ENCODE measurements at places on chromosomes 7 and 10.

GRCh38 chr7:51366172-51366728 is 49.6 kb upstream of the COBL start:
- no peak for DNase-seq

- no peak for DNase-seq
Observed at GRCh38 chr7:147859486-147859885, 731.1 kb upstream of the C7orf33 start.

DNA sequence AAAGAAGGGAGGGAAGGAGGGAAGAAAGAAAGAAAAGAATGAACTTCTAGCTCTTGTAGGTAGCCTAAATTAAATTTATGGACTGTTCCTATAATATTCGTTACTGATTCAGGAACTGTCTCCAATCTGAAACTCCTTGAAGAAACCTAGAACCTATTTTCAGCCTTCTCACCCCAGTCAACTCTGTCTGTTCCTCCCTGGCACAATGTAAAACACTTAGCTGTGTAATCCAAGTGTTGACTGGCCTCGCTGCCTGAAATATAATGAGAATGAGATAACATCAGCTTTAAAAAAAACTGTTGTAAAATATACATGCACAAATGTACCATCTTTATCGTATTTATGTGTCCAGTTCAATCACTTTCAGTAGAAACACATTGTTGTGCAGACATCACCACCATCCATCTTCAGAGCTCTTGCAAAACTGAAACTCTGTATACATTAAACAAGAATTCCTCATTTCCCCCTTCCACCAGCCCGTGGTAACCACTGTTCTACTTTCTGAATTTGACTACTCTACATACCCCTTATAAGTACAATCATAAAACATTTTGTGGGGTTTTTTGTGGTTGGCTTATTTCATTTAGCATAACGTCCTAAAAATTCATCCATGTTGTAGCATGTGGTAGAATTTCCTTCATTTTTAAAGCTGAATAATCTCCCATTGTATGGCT is 6.3 kb upstream of the C7orf33 start:
- DNase-seq: no peak

GRCh38 chr10:128001849-128002248 is 94.9 kb downstream of the PTPRE start:
- DNase-seq: no peak

DNA sequence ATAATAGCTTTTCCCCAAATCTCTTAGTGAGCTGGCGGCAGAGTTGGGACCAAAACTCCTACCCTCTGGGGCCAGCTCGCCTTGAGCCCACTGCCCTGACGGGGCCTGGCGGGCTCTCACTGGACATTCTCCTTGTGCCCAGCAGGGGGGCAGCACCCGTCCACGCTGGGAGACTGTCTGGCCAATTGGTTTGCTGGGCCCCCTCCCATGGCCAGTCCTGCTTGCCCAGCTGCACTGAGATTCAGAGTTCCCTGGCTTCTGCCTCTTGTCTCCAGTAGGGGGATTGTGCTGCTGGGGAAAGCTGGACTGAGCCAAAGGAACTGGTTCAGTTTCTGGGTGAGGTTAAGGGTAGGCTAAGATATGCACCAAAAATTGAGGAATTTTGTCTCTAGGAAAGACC is 59.8 kb downstream of the RAMP3 start:
- DNase-seq: peak; percentile 35

- peak; percentile 19 for DNase-seq
Observed at GRCh38 chr7:24978843-24979469, 1.0 kb downstream of the OSBPL3 start.

DNA sequence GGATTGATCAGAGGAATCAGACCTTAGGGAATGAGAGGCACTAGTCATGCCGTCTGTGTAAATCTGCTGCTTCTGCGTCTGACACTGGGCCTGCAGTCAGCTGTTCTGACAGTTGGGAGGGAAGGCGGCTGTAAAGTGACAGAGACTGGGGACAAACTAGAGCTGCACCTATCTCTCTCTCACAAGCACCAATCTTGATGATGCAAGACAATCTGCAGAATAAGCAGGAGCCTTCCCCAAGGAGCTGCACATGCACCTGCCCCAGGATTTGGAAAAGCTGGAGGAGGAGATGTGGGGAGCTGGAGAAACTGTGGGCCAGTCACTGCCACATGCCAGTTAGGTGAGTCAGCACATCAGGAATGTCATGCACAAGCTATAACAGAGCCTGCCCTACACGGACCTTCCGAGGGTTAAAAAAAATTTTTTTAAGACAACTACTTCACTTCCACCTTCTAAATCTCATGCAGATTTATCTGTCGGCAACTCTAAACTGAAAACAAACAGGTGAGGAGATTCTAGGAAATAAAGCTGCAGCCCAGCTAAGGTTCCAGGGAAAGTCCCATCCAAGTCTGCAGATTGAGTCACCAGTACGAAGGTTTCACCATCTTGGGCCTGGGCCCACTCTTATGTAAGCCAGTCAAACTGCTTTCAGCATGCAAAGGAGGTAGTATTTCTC is 39.2 kb downstream of the ENO4 start:
- DNase-seq: no peak

DNA sequence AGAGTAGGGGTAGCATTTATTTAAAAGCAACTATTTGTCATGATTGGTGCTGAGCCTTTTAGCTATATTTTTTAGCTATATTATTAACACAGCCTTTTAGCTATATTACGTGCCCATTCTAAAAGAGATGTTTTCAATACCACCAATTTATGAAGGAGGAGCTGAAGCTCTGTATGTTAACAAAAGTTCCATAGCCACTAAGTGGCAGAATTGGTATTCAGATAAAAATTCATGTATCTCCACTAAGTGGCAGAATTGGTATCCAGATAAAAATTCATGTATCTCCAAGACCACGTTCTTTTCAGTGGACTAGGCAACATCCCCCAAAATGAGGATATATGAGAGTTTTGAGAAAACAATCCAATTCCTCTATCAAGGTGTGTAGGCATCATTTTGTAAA is 268.6 kb downstream of the HGF start:
- no peak for DNase-seq

DNA sequence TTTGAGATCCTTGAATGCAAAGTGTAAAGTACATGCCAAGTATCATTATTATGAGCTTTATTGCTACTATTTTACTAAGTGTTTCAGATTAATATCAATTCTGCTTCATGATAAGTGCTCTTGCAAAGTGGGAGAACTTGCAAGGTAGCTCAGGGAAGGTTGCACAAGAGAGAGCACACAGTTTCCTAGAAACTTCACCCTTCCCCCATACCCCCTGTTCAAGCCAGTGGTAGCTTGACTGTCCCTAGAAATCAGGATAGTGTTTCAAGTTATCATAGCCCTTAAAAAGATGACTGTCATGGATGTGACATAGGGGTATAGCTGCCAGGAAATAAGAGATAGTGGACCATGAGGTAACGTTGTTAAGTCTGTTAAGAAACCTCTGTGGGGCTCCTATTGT is 251.5 kb downstream of the TRIL start:
- no peak for DNase-seq

DNA sequence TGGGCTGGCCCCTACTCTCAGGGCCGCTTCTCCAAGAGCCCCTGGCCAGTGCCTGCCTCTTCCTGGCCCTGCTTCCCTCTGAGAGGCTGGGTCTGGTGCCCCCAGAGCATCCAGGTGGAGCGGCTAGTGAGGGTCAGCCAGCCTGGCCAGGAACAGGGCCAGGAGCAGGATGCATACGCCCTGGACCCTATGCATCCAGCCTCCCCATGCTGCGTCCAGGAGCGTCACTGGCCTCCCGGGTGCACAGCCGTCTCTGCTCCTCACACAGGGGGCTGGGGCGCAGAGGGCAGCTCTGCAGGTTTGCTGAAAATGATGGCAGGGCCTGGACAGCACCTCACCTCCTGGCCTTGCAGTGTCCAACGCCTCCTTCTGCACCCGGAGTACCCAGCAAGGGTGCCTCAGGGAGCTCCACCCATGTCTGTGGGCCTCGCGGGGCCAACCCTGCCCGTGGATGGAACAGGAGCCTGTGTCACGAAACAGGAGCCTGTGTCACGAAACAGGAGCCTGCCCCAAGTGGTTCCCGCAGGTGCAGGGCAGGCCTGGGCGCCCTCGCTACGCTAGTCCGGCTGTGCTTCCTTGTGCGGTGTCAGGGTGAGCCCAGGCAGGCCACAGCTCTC is 246.2 kb upstream of the PPP2R2D start:
- no peak for DNase-seq

DNA sequence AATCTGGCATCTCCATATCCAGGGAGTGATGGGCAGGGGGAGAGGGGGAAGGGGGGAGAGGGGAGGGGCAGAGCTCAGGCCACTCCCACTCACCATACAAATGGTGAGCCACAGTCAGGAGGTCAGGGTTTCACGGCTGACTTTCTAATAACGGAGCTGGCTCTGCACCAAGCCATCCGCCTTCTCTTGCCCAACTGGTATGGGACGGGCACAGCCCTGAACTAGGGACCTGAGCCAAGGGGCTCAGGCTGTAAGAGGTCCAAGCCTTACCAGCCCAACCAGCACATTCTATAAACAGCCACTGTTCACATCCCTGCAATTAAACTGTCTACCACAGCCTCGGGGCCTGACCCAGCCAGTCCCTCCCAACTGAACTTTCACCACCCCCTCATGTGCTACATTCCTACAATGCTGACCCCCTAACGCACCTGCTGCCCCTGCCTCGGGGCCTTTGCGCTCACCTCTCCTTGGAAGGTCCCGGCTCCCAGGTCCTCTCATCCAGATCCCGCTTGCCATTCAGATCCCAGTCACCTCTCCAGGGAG is 32.5 kb downstream of the RGS10 start:
- no peak for DNase-seq

GRCh38 chr7:40810274-40810673 is 675.5 kb downstream of the SUGCT start:
- no peak for DNase-seq

DNA sequence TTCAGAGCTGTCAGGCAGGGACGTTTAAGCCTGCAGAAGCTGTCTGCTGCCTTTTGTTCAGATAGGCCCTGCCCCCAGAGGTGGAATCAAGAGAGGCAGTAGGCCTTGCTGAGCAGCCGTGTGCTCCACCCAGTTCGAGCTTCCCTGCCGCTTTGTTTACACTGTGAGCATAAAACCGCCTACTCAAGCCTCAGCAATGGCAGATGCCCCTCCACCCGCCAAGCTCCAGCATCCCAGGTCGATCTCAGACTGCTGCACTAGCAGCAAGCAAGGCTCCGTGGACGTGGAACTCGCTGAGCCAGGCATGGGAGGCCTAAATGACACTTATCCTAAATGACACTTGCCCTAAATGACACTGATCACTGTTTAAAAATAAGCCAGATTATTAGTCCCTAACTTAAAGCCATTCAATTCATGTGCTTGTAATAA is 6.8 kb upstream of the ASB15 start:
- DNase-seq: peak; percentile 17

GRCh38 chr7:22676385-22676784 is 50.6 kb upstream of the IL6 start:
- DNase-seq: no peak

- no peak for DNase-seq
Observed at GRCh38 chr7:79652619-79653018, 199.2 kb upstream of the MAGI2 start.

- DNase-seq: no peak
Observed at GRCh38 chr10:84348860-84349259, 20.5 kb downstream of the CCSER2 start.

- DNase-seq: no peak
Observed at GRCh38 chr7:41336981-41337380, 365.9 kb downstream of the INHBA start.

DNA sequence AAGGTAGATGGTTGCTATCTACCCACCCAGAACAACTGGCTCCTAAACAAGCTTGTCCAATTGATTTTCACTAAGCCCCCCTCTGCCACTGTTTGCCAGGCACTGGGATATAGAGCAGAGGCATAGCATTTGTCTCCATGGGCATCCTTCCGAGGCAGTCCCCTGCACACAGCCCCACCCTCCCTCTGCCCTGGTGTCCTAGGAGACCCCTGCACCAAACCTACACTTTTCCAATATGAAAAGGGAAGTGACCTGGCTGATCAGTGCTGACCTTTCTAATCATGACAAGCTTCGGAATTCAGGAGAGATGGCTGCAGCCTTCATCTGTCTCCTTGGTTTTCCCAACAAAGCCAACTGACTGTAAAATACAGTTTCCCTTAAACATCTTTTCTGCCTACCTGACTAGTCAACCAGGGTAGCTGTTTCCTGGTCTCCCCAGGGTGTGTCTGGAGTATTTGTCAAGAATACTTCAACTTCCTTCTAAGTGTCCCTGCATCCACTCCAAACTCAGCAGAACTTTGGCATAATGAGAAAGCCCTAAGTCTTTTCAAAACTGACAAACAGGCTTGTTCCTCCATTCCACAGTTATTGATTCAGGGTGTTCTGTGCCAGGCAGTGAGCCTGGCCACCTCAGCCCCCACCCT is 7.6 kb upstream of the SLC18A3 start:
- DNase-seq: no peak

DNA sequence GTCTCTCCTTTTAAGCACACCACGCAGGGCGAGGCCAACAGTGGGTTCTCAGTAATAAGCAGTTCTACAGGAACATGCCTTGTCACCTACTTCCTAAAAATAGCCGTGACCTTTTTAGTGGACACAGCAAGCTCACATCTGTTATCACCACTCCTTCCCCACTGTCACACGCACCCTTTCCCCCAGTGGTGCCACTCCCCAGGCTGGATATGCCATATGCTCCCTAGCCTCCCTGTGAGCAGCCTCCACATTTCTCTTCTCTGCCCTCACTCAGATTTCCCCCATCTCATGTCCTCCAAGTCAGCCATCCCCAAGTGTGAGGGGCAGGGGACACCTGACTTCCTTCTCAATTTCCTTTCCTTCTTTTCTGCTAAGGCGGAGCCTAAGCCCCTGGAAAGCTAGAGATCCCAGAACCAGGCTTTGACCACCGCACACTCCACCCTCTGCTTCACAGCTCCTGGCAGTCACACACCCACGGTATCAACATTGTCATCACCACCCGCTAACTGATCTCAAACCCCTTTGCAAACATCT is 3.7 kb downstream of the ANXA11 start:
- no peak for DNase-seq

DNA sequence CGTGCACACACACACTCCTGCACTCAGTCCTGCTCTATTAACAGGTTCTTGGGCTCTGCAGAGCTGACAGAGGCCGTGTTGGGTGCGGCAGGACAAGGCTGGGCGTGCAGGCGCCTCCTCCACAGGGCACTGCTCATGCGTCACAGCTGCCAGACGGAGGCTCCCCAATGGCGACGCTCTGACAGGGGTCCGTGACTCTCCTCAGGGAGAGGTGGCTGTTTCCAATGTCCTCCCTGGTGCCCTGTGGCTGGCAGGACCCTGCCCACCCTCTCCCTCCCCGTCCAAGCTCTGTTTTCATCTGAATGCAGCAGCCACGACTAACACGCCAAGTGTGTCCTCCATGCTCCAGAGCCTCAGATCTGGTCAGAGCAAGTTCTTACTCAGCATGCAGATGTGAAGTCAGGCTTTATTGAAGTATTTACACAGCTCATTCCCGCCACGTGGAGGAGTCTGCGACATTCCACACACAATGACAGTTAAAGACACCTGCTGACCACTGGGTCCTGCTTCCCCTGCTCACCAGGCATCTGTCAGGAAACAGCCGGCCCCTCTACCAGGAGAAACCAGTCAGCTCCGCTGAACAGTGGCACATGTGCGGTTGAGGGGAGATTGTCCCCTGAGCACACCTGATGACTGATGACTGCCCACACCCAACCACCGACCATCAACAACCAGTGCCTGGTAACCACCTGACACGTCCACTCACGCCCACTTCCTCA is 116.7 kb downstream of the VIPR2 start:
- peak; percentile 43 for DNase-seq

Measured in nephron progenitor cell (in vitro differentiated cells).